ENCODE measurements at places on chromosomes 4 and X.

GRCh38 chr4:105598052-105598451 is 45.6 kb downstream of the ARHGEF38 start:
- no peak for DNase-seq

DNA sequence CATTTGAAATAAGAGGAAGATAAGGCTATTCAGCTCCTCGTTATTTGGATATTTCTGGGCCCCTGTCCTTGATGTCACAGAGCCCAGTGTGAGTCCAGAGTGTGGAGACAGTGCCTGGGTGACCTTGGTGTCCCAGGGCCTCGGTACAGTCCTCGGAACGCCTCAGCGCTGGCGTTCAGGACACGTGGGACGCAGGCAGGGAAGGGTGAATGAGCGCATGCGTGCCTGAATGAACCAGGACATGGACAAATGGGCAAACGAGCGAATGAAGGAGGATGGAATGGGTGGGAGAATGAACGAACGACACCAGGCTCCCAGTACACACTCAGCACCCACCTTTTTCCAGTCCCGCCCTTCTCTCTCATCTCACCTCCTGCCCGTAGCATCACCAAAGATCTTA is 44.2 kb downstream of the EVC start:
- DNase-seq: no peak

DNA sequence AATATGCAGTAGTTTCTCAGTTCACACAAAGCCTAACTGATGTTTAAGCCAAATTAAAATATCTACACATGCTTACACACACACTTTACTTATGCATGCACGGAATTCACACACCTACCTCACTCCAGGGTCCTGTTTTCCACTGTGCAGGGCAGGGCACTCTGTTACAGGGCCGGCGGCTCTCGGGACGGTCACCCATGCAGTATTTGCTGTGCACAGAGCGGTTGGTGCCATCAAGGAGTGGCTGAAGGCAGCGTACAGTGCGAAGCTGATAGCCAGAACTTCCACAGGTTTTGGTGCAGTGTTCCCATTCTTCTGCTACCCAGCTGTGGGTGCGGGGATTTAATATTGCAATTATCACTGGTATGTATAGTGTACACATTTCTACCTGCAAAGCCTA is 258.9 kb downstream of the NPFFR2 start:
- DNase-seq: no peak

GRCh38 chr4:76420762-76421581 is at the start of gene CCDC158:
TSS of gene CCDC158 (minus strand) at chr4:76421141. CDS start at chr4:76403207, 17,934 bp downstream.
- DNase-seq: peak; percentile 24

- no peak for DNase-seq
Observed at GRCh38 chr4:133162941-133163340, 13.8 kb downstream of the PCDH10 start.

- DNase-seq: no peak
Observed at GRCh38 chrX:120752431-120753082, 122.7 kb upstream of the C1GALT1C1 start.

GRCh38 chrX:46433892-46434291 is 111.3 kb downstream of the ZNF674 start:
- DNase-seq: no peak

DNA sequence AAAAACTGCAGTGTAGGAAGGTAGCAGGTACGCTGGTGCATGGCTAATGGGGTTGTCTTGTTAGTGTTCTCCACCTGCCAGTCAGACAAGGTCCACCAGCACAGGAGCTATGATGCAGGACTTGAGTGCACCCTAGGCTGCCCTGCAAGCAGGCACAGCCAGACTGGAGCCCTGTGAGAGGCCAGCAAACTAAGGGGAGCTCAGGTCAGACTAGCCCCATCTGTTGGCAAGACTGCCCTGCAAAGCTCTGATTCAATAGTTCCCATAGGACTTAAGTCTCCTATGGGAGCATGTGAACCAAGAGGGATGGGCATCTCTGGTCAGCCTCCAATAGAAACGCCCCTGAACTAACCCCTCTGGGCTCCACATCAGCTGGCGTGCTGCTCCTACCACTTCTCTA is 1307.3 kb downstream of the C4orf33 start:
- no peak for DNase-seq

DNA sequence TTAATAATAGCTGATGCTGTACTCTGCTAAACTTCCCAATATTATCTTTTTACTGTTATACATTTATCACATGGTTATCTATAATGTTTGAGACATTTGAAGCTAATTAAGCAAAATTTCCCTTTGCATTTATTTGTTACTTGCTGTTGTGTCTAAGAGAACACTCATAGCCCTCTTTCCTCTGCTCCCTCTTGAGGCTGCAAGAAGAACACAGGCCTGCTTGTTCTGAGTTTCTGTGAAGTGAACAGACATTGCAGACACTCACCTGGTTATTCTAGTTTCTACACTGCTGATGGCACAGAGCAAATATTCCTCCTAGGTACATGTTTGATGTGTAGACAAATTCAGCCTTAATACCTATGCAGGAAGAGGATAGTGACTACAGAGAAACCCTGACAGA is 367.8 kb downstream of the GASK1B start:
- no peak for DNase-seq

GRCh38 chr4:79676705-79677104 is 268.7 kb upstream of the GK2 start:
- no peak for DNase-seq

DNA sequence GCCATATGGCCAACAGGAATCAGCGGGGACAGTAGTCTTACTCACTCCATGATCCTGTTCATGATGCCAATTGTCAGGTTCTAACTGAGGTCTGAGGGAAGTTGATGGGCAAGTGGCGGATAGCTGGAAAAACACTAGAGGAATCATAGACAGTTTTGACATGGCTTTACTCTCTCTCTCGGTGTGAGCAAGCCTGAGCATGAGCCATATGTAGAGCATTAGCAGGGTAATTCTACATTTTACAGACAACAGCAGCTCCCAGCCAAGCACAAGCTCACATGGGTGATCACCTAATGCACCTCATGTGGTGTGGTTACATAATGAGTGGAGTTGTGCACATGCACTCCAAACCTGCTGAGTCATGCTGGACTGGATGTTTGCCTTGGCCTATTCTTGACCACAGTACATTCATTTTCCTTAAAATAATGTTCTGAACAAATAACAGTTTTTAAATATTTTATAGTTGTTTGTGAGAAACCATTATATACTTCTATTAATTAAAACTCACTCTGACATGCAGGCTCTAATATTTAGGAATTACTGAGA is 429.2 kb downstream of the GPAT3 start:
- DNase-seq: no peak

DNA sequence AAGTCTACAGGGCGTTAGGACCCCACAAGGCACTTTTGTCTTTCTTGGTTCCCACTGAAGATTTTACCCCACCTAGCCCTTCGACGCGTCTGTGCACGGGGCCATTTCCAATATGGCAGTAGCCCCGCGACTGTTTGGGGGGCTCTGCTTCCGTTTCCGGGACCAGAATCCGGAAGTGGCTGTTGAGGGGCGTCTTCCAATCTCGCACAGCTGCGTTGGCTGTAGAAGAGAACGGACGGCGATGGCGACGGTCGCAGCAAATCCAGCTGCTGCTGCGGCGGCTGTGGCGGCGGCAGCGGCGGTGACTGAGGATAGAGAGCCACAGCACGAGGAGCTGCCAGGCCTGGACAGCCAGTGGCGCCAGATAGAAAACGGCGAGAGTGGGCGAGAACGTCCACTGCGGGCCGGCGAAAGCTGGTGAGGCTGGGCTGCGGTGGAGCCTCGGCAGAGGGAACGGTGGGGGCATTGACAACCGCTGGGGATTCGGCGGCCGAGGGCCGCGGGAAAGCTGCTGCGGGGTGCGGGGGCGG is at the start of gene USP11:
Gene USP11, plus strand, starts transcription at position 207 of the 530 bp plus-strand sequence. Its CDS starts 35 bp downstream, at position 242.
- peak; percentile 37 for DNase-seq

DNA sequence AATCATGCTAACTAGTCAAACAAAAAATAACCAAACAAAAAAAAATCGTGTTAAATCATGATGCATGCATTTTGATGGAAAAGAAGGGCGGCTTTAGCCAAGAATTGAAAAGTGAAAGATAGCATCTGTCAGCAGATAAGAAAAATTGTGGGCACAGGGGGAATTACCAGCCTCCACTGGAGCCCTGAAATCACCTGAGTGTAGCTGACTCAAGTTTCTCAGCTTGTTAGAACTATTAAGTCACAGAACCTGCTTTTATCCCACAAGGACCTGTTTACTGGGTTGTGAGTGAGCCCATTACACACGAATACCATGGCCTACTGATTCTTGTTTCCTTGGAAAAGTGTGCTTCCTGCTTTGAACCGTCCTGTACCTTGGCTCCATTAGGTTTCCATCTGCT is 85.2 kb downstream of the COX18 start:
- peak; percentile 20 for DNase-seq

GRCh38 chr4:95839891-95840290 is at the start of gene PDHA2:
TSS of gene PDHA2 (plus strand) at chr4:95840093. CDS start at chr4:95840151, 58 bp downstream.
- DNase-seq: no peak

DNA sequence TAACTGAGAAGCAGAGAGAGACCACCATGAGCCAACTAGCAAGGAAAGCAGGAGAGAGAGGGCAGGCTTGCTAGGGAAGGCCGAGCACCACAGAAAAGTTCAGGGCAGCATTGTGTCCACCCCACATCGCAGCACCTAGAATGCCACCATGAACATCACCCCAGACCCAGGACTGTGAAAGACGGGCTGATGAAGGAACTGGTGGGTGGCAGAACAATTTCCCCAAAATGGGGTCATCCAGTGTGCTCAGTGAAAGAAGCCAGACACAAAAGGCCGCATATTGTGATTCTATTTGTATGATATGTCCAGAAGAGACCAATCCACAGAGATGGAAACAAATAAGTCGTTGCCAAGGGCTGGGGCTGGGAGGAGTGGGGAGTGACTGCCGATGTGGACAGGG is 16.8 kb downstream of the PNMA6E start:
- no peak for DNase-seq

- no peak for DNase-seq
Observed at GRCh38 chrX:77561372-77561771, 114.2 kb downstream of the FGF16 start.

- DNase-seq: no peak
Observed at GRCh38 chrX:40091691-40092421, 5.9 kb downstream of the BCOR start.

GRCh38 chr4:6848717-6849305 is 60.8 kb upstream of the TBC1D14 start:
- no peak for DNase-seq
